Left renal pelvis (tissue), 4 donors: ENCODE measurements at places on chromosomes 6 and 20. TPM values are rescaled to one million over a fixed set of nuclear protein-coding genes. Genes with fewer than 3 reads are reported as not detected.

DNA sequence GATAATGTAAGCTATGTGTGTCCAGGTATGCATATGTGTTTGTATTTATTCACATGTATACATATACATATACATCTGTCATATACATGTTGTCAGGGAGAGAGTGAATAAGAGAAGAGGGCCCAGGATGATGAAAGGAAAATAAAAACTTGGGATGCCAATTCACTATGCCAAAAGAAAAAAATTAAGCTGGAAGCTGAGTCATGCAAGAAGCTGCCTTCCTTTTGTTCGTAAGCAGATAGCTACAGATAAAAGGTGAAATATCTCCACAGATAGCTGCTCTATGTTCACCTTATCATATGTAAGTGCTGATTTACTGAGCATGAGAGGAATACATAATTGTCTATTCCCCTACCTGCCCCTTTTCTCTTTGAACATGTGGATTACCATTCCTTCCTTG, 579.9 kb downstream of the EPM2A start:
- no peak for DNase-seq

DNA sequence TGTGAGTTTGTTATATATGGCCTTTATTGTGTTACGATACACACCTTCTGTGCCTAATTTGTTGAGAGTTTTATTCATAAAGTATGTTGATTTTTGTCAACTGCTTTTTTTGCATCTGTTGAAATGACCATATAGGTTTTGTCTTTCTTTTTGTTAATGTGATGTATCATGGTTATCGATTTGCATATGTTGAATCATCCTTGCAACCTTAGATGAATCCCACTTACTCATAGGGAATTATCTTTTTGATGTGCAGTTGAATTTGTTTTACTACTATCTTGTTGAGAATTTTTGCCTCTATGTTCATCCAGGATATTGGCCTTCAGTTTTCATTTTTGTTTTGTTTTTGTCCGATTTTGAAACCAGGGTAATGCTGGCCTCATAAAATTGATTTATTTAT, 45.7 kb upstream of the TPD52L1 start:
- DNase-seq, result no peak

DNA sequence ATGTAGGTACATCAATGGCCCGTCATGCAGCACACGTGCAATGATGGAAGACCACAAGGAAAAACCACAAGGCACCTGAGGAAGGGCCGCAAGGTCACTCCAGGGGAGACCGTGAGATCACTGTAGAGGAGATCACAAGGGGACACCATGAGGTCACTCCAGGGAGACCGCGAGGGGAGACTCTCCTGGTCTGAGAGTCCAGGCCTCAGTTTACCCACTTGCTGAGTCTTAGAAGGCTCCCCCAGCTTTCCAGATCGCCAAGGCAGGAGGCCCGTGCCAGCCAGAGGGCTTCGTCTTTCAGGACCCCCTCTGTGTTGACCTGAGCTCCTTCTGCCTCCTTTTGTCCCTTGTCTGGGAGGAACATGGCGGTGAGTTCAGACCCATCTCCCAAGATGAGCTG, 232.2 kb downstream of the ERMARD start:
- DNase-seq, result no peak

GRCh38 chr6:135604035-135604860, 106.7 kb upstream of the AHI1 start:
- DNase-seq, result no peak

DNA sequence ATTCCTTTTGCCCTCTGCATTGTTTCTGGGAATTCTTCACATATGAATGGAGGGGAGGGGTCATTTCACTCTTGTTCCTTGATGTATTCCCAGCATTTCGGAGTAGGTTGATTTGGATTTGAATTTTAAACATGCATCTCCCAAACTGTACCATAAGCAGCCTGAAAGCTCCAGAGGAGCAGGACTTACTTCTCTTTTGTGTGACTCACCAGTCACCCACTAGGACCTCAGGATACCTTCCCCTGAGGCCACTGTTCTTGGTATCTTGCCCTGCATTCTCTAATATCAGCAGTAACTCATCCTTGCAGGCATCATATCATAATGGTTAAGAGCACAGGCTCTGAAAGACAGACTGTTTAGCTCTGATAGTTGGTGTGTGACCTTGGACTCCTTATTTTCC, 703 bp downstream of the MRPL2 start:
- no peak for DNase-seq

- no peak for DNase-seq
Observed at GRCh38 chr6:116314878-116315277, 35.1 kb upstream of the TSPYL1 start.

- no peak for DNase-seq
Observed at GRCh38 chr6:120826253-120826652, 508.0 kb downstream of the TBC1D32 start.

DNA sequence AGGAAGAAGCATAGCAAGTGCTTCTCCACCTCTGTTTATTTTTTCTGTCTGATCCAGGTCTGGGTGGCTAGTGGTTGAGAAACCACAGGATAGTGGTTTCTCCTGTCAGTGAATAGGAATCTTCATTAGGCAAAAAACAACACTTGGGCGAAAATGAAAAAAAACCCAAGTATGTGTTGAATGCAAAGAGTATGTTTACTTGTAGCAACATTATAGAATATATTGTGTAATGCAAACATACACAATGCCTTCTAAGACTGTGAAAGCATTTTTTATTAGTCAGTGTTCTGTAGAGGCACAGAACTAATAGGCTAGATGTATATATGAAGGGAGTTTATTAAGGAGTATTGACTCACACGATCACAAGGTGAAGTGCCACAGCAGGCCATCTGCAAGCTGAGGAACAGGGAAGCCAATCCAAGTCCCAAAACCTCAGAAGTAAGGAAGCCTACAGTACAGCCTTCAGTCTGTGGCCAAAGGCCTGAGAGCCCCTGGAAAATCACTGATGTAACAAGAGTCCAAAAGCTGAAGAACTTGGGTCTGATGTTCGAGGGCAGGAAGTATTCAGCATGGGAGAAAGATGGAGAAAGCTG, 111.1 kb downstream of the UST start:
- DNase-seq, result no peak

DNA sequence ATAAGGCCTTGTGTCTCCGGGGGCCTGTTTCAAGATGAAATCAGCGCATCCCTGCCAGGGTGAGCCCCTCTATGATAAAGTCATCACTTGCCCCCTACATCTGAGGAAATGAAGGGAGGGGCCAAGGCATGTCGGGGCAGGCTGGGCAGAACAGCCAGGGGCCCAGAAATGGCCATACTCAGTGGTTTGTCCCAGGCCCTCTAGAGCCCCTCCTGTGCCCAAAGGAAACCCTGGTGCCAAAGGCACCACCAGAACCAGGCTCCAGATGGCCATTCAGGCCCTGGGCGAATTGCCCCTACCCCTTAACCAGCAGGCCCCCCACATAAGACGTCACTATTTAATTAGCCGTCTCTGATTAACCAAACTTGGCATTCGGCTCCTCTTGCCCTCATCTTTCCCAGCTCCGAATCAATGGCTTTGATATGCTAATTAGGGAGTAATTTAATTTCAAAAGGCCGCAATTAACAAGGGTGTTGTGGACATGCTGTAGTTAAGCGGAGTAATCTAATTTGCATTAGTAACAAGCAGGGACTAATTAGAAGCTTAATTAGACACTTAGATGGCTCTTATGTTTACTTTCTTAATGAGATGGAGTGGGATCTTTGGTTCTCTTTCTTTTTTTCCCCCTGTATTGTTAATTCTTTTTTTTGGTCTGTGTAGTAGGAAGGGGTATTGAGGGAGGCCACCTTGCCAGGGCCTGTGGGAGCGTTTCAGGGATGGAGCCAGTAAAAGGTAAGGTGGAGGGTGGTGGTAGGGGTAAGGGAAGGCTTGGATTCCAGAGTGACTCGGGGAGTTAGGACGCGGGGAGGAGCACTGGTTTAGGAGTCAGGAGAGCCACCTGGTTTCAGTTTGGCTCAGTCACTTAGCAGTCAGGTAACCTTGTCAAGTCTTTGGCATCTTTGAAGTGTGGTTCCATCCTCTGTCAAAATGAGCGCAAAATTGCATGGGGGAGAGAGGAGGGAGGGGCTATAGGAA, 9.4 kb downstream of the FOXP4 start:
- no peak for DNase-seq

DNA sequence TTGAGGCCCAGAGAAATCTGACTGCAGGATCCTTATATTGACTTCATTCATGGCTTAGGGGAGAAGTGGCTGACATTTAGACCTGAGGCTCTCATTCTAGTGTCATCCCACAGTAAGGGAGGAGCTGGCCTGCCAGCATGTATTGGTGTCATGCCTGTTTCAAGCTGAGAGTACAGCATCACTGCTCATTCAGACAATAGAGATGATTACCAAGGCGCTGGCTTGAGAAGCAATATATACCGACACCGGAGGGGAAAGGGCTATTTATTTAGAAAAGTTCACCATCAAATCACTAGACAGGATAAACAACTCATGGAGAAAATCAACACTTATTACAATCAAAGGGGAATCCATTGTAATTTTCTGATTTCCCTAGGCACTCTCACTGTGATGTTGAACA, 84.4 kb upstream of the HDAC2 start:
- DNase-seq, result no peak

DNA sequence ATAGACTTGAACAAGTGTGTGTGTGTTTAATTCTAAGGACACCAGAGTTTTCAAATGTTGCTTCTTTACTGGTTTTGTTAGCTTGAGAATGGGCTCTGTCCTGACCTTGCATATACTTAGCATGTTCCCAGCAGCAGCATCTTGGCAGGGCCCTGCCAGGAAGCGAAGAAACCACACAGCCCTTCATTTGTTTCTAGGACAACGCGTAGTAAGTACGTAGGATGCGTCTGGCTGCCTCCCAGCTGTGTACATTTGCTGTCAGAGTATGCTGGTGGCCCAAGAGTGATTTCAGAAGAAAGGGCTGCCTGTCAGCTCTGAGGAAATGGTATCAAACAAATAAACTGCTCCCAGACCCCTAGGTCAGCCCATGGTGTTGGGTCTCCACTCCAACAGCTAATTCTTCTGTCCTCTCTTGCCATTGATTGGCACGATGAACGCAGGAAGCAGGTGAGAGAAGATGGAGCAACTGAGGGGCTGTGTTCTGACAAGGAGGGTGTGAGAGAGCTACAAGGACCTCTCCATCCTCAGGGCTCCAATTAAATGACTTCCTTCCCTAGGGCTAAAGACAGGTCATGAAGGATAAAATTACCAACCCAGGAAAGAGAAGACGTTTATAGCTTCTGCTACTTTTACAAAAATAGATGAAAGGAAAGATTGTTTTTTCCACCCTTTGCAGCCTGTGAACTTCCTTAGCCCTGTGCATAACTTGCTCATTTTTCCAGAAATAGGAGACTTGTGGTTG, 55.9 kb upstream of the HDDC2 start:
- no peak for DNase-seq

GRCh38 chr6:111477481-111477938, 5.5 kb downstream of the REV3L start:
- no peak for DNase-seq

DNA sequence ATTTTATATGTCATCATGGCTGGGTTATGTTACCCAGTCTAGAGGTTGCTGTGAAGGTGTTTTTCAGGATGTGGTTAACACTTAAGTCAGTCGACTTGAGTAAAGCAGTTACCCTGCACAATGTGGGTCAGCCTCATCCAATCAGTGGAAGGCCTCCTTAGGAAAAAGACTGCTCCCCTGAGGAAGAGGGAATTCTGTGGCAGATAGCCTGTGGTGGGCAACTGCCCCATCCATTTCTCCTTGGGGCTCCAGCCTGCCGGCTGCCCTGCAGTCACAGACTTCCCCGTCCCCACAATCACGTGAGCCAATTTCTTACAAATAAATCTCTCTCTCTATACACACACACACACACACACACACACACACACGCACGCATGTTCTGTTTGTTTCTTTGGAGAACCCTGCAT, 34.5 kb upstream of the MPC1 start:
- no peak for DNase-seq

DNA sequence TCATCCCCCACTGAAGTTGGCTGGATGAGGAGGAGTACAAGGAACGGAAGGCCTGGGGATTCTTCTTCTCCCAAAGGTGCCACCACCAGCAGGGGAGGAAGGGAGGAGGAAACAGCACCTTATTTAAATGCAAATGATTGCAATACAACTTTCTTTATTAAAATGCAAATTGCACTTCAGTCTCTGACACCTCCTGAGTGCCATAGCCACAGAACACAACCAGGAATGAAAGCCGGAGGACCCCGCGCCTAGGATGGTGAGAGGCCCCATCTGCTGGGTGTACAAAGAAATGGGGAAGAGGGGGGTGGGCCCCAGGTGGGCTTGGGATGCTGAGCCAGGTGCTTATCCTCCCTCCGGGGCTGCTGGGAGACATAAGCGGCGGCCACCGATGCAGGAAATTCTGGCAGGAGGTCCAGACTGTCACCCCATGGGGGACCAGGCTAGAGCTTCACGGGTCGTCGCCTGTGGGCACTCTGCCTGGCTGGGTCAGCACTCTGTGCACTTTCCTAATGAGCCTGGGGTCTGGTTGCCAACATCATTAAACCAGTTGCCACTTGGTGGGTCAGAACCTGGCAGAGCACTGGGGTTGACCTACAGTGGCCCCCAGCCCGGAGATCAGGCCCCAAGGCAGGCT, 154.2 kb upstream of the MLN start:
- no peak for DNase-seq

Gene PCMTD2
- polyA plus RNA-seq, result 163 TPM

Gene DDX43
- polyA plus RNA-seq, result 0.94 TPM

Gene SCRT2
- 0.06 TPM for polyA plus RNA-seq

Gene NDRG3
- 37.2 TPM for polyA plus RNA-seq

Gene PMEPA1
- 18.8 TPM for polyA plus RNA-seq

Gene ABCC10
- polyA plus RNA-seq, result 29.7 TPM

Gene ETV7
- polyA plus RNA-seq, result 0.36 TPM

Gene RARS2
- 63.9 TPM for polyA plus RNA-seq

Gene ATP5F1E
- 190 TPM for polyA plus RNA-seq

Gene TDRD6
- polyA plus RNA-seq, result 6.0 TPM
